GM04503 (cell line): ENCODE measurements at places on chromosomes 2 and 18.

GRCh38 chr2:119293254-119293653, 69.6 kb downstream of the STEAP3 start:
- no peak for DNase-seq

- DNase-seq: no peak
Observed at GRCh38 chr18:25568986-25569385, 217.0 kb upstream of the ZNF521 start.

GRCh38 chr2:8923183-8923582, 80.3 kb downstream of the MBOAT2 start:
- DNase-seq: no peak

- no peak for DNase-seq
Observed at GRCh38 chr2:160499865-160500264, 6.3 kb upstream of the RBMS1 start.

DNA sequence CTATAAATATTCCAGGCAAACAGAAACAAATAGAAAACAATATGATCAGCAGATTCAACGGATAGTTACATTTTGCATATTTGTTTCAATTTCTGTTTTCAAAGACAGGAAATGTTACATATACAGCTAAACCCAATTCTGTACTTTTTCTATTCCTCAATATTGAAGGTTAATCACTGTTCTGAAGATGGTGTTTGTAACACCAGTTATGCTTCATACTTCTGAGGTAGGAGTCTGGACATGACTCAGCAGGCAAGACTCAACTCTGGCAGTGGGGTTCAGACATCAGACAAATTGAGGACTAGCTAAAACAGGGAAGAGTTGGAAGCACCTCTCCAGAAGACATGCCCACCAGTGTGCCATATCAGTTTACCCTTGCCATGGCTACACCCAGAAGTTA, 16.6 kb downstream of the SERPINB13 start:
- DNase-seq: no peak

DNA sequence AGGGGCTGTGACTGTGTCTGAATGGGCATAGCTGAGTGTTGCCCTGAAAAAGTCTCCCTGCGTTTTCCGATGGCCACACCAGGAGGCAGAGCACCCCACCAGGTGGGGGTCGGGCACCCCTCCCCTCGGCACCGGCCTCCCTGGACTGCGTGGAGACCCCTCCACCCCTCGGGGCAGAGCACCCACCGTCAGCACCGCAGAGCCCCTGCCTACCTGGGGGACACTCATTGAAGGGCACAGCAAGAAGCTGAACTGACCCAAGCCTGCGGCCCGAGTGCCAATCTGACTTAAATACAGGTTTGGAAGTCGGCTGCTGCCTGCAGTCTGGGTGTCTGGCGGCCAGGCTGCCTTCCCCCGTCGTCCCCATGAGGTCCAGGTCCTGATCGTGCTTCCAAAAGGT, 69.9 kb downstream of the KCNG2 start:
- DNase-seq: no peak

DNA sequence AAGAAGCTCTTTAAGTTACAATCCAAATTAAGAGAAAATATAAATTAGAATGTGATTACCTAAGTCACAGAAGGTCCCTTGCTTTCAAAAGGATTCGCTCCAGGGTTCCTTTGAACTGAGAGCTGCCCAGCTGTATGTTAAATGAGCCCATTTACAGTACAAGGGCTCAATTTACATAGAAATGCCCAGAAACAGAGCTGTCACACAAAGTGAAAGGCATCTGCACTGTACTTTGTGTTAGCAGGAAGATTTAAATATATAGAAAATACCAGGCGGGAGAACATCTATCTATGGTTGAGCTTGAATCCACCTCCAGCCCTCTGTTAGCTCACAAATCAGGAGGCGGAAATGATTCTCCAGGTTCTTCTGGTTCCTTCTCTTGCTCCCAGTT, 272.9 kb downstream of the PAX3 start:
- DNase-seq: no peak

DNA sequence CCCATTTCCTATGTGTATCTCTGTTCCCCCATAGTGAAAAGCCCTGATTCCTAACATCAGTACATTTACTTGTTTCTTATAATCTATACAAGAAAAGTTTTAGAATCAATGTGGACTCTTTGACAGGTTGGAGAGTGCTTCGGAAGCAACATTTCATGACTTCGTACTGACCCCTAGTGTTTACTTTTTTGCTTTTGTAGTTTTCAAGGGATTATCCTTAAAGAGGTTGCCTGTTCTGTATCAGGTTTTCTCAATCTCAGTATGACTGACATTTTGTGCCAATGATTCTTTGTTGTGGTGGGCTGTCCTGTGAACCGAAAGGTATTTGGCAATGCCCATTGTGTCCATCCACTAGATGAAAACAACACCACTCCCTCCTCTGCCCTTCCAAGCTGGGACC, 43.3 kb upstream of the SERPINB2 start:
- no peak for DNase-seq

DNA sequence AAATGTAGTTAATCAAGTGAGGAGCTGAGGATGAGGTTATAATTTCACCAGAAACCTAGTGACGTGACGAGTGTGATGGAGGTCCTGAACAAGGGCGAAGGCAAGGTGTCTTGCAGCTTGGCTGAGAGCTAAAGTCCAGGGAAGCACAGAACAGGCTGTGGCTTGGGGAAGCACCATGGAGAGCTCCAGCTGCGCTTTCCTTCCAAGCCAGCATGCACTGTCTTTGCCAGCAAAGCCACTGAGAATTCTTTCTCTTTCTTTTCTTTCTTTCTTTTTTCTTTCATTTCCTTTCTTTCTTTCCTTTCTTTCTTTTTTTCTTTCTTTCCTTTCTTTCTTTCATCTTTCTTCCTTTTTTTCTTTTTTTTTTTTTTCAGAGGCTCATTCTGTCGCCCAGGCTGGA, 239.3 kb downstream of the FBXO15 start:
- no peak for DNase-seq

GRCh38 chr2:233811732-233812131, 33.6 kb downstream of the MROH2A start:
- DNase-seq: no peak

- DNase-seq: peak; percentile 92
Observed at GRCh38 chr2:133755480-133756300, 187.4 kb upstream of the NCKAP5 start.

DNA sequence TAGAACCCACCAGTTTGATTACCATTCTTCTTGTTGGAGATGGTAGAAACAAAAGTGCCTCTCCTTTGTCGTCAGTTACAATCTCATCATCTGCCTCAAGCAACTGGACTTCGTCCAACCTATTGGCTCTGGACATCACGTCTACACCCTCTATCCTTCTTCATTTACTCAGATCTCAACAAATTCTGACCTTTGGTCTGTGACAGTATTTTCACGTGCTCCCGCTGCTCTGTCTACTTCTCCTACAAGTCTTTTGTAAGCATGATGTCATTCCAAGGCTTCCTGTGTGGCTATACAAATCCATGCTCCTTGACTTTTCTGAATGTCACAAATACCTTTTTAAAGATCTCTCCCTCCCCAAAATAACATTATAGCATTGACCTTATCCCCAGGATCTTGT, 43.0 kb upstream of the PID1 start:
- DNase-seq: no peak

GRCh38 chr2:142681952-142682351, 195.5 kb upstream of the KYNU start:
- DNase-seq: no peak

DNA sequence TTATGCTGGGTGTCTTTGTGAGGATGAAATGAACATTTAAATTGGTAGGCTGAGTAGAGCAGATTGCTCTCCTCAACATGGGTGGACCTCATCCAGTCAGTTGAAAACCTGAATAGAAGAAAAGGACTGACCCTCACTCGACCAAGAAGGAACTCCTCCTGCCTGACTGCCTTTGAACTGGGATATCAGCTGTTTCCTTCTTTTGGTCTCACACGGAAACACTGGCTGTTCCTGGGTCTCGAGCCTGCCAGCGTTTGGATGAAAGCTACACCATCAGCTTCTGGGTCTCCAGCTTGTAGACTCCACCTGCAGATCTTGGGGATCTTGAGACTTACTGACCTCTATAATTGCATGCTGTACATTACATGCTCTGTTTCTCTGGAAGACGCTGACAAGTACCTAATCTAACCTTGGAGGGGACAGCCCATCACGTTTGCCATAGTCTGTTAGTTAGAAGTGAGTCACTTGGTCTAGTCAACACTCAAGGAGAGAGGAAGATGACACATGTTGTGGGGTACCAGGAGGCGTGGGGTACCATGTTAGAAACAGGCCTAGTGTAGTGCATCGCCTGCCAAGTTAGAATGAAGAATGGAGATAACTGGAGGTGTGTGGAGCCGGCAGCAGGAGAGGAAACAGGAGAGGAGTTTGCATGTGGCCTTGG, 267.0 kb downstream of the MREG start:
- DNase-seq: no peak

GRCh38 chr2:200862532-200863000, 1.9 kb downstream of the CLK1 start:
- DNase-seq: peak; percentile 22

DNA sequence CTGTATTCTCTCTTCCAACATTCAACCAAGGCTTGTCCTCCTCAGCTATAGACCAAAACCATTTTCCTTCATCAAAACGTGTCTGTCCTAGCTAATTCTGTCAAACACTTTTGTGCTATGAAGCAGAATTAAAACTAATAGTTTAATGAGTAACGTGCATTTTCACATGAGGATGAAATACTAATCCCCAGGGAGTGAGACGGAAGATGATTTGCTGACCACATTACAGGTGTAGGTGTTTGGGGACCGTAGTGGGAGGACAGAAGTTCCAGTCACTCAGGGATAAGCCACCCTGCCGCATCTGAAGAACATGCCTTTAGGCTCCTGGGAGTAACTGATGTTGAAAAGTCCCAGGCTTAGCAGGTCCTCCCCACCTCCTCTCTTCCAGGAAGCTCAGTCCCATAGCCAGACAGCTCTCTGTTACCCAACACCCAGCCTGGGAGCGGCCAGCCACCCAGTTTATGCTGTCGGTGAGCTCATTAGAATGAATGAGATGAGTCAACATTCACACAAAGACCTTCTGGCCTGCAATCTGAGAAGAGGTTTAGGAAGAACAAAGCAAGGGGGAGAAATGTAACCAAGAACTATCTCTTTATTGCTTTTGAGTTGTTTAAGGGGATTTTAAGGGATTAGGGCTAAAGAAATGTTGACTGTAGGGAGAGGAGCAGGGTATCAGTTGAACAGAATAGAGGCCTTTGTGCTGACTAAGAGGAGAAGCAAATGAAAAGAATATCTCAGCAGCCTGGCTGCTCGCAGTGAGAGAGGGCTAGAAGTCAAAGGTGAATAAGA, 122.5 kb downstream of the FOXI3 start:
- DNase-seq: peak; percentile 5

- DNase-seq: no peak
Observed at GRCh38 chr2:120396013-120396860, 50.3 kb downstream of the INHBB start.

DNA sequence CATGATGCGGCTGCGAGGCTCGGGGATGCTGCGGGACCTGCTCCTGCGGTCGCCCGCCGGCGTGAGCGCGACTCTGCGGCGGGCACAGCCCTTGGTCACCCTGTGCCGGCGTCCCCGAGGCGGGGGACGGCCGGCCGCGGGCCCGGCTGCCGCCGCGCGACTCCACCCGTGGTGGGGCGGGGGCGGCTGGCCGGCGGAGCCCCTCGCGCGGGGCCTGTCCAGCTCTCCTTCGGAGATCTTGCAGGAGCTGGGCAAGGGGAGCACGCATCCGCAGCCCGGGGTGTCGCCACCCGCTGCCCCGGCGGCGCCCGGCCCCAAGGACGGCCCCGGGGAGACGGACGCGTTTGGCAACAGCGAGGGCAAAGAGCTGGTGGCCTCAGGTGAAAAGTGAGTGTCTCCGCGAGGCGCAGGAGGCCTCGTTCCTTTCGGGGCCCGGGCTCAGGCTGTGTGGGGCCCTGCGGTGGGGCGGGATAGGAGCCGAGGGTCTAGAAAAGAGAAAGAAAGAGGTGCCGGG, 520 bp downstream of the GLS start:
- no peak for DNase-seq

- no peak for DNase-seq
Observed at GRCh38 chr18:3886575-3887322, 436.8 kb downstream of the TGIF1 start.

DNA sequence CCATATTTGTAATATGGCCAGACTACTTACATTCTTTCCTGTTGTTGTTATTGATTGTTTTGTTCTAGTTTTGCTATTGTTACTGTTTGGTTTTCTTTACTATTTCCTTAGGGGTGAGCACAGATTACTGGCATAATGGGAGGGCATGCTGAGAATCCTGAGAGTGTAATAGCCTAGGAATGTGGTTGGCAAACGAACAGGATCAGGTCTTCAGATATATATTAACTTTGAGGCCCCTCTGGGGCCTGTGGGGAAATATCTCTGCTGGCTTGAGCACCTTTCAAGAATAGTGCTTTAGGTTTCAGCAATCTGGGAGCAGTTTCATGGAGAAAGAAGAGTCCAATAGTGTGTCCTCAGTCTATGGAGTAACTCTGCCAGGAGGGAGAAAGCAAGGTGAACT, 144.4 kb downstream of the THSD7B start:
- no peak for DNase-seq

DNA sequence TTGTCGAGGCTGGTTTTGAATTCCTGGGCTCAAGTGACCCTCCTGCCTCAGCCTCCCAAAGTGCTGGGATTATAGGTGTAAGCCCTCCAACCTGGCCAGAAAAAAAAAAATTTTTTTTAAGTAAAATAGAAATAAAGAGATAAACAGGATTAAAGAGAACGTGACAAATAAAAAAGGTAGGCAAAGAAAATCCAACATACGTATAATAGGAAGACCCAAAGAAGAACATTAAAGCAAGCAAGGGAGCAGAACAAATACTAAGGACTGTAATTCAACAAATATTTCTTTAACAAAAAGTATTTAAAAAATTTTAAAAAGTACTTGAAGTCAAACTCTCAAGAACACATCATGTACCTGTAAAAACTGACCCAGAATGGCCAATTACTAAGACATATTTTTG, 56.4 kb downstream of the PTPN2 start:
- no peak for DNase-seq

- peak; percentile 51 for DNase-seq
Observed at GRCh38 chr2:96868555-96869280, 1.2 kb downstream of the SEMA4C start.

DNA sequence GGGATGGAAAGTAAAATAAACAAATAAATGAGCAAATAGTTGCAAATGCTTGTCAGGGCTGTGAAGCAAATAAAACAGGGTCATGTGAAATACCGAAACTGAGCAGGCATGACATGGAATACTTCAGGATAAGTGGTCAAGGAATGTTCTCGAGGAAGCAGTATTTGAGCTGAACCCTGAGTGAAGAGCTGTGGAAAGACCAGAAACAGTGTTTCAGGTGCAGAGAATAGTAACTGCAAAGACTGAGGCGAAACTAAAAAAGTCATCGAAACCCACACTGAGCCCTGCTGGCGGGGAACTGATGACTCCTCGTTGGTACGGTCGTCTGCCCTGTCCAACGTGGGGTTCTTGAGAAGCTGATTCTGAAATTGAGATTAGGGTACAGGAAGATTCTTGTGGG, 27.2 kb upstream of the MYCN start:
- DNase-seq: no peak
